ENCODE measurements at places on chromosomes 2 and 18.

DNA sequence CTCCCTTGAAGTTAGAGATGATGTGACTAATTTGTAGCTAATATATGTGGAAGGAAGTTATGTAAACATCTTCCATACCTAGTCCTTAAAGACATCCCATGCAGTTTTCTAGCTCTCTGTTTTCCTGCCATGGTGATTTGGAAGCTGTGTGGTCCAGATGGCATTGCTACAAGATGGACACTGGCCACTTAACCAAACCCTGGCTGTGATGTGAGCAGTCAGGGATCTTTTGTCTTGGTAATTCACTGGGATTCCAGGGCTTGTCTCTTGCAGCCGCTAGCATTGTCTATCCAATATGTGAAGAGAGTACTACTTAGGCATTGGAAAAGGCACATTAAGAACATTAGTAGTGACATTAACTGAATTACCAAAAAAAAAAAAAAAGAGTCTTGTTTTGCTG is 139.9 kb upstream of the DOCK10 start:
- DNase-seq, result no peak

- peak; percentile 3 for DNase-seq
These were observed 859 bp upstream of the INO80D start for GRCh38 chr2:206086716-206087350.

DNA sequence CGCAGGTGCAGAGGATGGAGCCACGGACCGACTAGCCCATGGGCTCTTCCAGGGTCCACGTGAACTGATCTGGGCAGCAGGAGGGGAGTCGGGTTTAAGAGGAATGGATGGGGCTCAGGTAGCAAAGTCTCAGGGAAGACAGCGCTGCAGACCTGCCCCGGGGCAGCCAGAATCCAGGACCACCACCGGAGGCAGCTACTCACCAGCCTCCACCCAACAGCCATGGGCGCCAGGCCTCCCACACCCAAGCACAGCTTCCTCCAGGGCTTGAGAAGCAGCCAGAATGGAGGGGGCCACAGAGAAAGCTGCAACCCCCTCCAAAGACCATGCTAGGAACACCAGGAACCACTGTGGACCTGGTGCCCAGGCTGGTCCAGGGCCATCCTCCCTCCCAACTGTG is 164.3 kb downstream of the TWIST2 start:
- DNase-seq, result no peak

DNA sequence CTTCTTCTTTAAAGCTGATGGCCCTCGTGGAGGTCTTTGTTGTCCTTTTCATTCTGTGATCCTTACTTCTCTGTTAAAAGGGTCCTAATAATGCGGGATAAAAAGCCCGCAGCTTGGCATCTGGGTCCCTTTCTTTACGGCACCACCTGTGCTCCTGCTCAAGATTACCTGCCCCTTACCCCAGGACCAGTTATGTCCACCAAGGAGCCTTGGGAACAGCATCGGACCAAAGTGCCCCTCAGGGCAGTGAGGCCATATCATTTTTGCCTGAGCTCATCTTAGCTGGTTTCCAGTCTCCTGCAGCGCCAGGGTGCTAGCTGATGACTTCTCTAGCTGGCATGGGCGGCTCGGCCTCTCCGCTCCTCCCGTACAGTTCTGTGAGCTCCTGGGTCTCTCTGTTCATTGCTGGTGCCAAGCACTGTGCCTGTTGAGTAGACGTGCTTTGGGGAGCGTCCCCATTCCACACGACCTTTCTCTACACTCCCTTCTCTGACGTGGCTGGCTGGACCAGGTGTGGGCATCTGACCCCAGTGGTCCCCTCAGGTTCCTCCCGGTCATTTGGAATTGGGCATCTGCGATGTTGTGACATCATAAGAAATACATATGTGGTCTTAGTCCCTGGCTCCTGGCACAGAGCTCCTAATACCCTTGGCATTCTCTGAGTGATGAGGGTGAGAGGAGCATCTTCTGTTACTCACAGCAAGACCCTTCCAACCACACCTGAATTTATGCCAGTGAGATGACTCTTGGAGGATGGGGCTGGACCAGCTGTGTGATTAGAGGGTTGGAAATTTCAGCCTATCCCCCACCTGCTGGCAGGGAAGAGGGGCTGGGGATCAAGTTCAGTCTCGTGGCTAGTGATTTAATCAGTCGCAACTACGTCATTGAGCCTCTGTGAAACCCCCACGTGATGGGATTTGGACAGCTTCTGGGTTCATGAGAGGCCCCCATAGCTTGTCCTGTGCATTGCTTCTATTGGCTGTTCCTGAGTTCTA is 134.2 kb upstream of the HS6ST1 start:
- no peak for DNase-seq
